Activated CD4-positive, CD25-positive, alpha-beta regulatory T cell treated with anti-CD3 and anti-CD28 coated beads, Interleukin-2, amount 50 U/mL, for 24 hours (primary cell): ENCODE measurements at places on chromosomes 1 and 21.
A peak's percentile ranks its signal among the peaks of the same experiment; 100 is the strongest.

DNA sequence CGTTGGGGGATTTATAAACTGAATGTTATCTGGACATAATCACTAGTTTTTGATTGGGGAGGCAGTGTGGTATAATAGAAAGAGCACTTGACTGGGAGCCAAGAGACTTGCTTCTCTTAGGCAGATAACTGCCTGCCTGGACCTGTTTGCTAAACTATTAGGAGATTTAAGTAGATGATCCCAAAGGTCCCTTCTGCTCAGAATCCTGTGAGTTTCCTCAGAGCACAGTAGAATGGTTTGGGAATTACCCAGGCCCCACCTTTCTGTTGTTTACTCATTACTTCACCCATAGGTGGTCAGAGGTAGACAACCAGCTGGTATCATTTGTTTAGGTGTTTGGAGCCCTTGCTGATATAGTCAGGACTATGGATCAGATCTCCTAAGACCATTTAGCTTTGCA, 10.3 kb upstream of the PODN start:
- no peak for ATAC-seq

DNA sequence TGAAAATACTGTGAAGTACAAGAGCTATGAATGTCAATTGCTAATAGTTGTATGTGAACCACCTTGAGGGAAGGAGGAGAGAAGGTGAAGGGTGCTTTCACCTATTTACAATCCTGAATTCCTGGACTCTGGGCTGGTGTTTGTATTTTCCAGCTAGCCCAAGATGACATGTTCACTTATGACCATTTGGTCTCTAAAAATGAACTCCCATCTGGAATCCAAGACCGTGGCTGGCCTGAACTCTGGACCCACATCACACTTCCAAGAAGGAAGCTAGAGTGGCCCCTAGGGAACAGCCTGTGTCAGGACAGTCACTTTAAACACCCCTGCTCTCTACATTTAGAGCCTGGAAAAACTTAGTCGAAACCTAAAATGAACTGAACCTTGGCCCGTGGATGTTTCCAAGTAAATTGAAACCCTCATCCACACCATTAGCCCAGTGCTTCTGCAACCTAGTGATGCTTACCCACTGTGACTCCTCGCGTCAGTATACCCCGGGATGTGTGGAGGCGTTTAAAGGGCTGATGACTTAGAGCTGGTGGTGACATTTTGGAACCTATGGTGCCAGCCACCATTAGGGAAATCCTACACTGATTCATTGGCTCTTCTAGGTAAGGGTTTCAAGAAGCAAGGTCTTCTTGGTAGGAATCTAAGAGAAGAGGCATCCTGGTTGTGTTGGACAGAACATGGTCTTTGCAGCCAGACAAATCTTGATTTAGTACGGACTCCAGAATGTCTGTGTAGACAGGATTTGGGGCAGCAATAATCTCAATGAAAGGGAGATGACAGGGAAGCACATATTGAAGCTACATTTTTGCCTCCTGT, 171.5 kb upstream of the IRF2BP2 start:
- ATAC-seq, result peak; percentile 51

DNA sequence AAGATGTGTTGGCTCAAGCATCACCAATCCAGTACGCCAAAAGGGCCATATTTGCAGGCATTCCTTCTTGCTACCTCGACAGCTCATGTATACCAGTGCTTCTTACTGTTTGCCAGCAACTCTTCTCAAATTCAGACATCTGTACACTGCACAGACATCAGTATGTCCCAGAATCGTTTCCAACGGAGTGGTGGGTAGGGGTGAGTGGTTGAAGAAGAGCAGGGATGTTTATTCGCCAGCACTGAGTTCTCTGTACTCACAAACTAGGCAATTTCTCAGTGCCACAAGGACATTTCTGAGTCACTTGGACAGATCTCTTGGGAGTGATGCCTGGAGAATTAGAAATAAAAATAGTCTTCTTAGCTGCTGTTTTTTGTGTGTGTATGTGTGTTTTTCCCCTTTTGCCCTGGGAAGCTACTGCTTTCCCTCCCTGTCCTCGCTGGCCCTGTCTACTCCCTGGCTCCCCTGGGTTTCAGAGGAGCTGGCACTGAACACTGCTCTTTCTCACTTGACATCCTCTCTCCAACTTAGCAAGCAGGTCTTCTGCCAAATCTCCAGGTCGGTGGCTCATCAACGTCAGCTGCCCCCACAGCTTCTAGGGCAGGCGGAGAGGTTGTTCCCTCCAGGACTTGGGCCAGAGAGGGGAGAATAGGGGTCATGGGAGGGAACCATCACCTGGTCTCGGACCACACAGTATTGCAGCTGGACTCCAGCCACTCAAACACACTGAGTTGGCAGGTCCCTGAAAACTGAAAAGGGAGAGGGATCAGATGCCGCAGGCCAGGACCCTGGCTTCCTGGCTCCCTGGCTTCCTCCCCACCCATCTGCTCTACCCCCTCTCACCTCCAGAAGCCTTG, 90.5 kb downstream of the NMNAT2 start:
- no peak for ATAC-seq

GRCh38 chr1:228810878-228811711, 75.8 kb downstream of the RHOU start:
- no peak for ATAC-seq

DNA sequence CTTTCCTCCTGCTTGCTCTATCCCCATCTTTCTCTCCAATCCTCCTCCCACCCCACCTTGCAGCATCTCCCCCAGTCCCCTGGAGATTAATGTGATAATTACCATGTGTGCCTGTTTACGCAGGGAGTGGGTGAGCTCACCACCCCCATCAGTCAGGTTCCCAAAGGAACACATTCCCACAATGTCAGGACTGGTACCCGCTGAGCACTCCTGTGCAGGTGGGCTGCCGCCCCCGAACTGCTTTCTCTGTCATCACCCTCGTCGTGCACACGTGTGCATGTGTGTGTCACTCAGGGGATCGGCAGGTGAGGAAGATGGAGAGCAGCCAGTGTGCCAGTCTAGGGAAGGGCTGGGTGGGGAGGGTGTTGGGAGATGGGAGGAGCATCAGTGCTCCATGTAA, 163.4 kb downstream of the CACNA1E start:
- no peak for ATAC-seq

- no peak for ATAC-seq
Observed at GRCh38 chr1:244699741-244700140, 46.8 kb downstream of the DESI2 start.

- no peak for ATAC-seq
Observed at GRCh38 chr1:31183927-31184554, 55.6 kb downstream of the NKAIN1 start.

DNA sequence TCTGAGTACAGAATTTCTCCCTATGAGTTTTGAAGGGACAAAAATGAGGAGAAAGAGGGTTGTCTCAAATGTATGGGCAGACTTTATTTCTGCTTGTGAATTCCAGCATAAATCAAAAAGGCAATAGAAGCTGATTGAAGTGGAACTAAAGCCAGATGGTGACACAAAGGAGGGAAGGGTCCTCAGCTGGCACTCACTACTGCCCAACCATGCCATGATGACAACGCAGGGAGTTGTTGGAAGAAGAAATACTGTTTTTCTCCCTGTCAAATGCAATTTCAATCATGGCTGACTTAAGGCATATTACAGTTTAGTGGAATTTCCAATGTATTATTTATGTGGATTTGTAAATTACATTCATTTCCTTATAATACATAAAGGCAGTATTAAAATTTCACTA, 805.8 kb downstream of the ADGRL2 start:
- no peak for ATAC-seq

- ATAC-seq, result no peak
Observed at GRCh38 chr1:25011943-25012638, 82.0 kb upstream of the RUNX3 start.

GRCh38 chr1:53550201-53550741, 91.1 kb downstream of the DMRTB1 start:
- ATAC-seq, result no peak

GRCh38 chr1:85607126-85607920, 26.8 kb downstream of the CCN1 start:
- ATAC-seq, result no peak

DNA sequence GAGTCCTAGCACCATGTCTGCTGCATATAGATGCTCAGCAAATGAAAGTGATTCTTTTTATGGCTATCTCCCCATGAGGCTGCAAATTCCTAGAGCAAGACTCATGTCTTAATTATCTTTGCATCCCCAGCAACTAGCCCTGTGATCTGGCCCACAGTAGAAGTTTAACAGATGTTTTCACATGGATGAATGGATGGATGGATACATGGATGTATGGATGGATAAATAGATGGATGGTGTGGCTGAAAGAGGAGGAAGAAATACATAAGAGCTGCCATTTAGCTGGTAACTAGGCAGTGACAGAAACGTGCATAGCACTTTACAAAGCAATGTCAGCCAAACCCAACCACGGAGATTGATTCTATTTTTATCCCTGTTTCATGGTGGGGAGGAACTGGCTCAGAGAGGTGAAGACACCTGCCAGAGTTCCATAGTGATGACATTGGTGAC, 32.7 kb upstream of the ZBTB40 start:
- ATAC-seq, result no peak

GRCh38 chr1:27591622-27592021, 12.3 kb downstream of the AHDC1 start:
- no peak for ATAC-seq

GRCh38 chr1:62181532-62181931, 13.1 kb upstream of the L1TD1 start:
- ATAC-seq, result no peak

DNA sequence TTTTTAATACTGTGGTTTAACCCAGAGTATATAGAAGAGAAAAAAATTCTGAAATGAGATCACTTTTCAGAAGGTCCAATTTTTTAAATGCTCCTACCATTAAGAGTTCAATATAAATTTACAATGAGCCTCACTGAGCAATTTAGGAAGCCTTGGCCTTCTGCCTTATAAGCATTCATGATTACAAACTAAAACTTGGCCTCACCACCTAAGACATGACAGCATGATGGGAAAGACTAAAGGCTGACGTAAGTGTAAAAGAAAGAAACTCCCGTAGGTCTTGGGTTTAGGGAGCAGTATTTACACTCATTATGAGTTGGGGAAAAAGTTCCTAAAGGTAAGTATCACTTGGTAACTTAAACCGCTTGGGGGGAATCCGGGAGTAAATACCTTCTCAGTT, 70.7 kb upstream of the ESRRG start:
- no peak for ATAC-seq

DNA sequence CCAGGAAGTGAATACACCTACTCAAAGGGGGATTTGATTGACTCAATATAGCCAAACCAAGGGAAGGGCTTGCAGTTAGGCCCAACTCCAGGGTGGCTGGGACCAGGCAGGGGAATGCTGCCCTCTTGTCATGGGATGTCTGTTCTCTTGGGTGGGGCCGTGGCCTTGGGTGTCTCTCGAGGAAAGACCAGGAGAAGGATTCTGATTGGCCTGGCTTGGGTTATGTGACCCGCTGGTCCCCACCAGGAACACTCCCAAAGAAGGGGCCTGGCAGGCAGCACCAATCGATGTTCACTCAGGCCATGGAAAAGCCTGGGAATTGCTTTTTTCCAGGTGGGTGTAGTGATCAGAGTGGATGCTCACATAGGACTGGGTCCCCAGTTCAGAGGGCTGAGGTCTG, 10.1 kb upstream of the ZNF362 start:
- ATAC-seq, result no peak

DNA sequence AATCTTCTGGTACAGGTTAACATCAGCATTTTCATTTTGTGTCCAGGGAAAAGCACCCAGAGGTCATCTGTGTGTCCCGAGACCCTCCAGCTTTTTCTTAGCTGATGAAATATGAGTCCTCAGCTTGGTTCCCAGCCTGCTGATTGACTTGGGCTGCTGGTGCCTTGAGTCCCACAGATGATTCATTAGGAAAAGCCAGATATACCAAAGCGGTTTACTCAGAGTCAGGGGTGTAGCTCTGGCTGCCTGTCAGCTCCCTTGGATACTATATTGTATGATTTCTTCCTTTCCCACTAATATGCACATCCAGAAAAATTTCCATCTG, 43.7 kb upstream of the MAB21L3 start:
- ATAC-seq, result no peak

DNA sequence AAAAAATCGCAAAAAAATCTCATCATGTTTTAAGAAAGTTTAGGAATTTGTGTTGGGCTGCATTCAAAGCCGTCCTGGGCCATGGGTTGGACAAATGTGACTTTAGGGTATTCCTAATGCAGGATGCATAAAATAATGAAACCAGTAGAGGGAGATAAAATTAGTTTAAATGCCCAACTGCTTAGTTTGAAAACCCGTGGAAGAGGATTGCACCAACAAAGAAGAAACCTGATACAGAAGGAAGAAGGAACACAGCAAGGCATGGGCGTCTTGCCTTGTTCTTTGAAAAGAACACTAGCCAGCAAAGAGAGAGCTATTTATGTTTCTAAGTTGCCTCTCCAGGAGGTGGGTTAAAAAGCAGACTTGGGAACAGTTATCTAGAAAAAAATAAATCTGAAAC, 37.9 kb downstream of the WDR3 start:
- no peak for ATAC-seq

DNA sequence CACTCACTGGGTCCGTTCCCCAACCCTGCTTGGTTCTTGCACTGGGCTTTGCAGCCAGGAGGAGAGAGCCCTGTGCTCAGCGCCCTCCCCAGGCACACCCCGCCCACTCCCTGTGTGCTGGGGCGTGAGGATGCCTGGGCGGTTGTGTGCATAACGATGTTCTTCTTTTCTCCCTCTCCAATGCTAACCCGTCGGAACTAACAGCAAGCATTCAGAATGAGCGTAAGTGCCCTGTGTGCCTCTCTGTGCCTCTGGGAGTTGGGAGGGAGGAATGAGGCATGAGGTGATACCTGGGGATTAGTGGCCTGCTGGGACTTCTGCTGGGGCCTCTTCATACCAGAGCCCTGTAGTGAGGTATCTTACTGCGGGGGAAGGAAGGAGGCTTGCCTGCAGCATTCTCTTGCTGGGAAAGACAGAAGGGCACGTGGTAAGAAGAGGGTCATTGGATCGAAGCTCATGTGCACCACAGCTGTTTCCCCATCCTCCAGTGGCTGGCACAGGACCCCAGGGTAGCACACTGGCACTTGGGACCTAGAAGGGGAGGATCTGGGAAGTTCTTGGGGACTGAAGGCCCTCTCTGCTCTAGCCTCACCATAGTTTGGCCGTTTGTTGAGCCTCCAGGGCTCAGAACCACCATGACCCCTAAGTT, 79.8 kb downstream of the NFASC start:
- no peak for ATAC-seq
